ENCODE measurements at places on chromosomes 5 and 9. TPM values are rescaled to one million over a fixed set of nuclear protein-coding genes. Genes with fewer than 3 reads are reported as not detected.

DNA sequence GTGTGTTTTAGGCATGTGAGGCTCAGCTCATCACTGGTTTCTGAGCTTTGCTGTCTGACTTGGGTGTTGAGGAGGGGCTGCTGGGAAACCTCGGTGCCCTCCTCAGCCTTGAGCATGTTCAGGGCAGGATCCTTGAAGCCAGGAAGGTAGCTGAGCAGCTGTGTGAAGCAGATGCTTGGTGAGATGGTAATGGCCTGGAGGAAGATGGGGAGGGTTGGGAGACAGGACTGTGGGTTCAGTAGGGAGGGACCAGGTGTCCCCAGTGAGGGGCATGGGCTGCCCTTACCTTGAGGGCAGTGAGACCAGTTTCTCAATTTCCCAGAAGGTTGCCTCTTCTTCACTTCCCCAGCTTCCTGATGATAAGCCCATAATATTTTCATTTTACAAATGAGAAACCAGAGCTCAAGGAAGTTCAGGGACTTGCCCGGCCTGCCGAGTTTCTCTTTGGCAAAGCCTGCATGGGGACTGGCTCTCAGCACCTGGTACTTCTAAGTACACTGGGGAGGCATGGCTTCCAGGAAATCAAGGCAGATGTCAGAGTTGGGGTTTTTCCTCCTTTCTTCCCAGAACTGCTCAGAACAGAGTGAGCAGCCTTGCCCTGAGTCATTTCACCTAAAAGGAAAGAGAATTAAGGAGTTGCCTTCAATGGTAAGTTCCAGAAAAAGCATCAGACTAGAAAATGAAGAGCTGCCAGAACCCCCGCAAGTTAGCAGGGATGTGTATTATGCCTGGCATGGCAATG is 225.7 kb downstream of the MAST4 start:
- no peak for DNase-seq

DNA sequence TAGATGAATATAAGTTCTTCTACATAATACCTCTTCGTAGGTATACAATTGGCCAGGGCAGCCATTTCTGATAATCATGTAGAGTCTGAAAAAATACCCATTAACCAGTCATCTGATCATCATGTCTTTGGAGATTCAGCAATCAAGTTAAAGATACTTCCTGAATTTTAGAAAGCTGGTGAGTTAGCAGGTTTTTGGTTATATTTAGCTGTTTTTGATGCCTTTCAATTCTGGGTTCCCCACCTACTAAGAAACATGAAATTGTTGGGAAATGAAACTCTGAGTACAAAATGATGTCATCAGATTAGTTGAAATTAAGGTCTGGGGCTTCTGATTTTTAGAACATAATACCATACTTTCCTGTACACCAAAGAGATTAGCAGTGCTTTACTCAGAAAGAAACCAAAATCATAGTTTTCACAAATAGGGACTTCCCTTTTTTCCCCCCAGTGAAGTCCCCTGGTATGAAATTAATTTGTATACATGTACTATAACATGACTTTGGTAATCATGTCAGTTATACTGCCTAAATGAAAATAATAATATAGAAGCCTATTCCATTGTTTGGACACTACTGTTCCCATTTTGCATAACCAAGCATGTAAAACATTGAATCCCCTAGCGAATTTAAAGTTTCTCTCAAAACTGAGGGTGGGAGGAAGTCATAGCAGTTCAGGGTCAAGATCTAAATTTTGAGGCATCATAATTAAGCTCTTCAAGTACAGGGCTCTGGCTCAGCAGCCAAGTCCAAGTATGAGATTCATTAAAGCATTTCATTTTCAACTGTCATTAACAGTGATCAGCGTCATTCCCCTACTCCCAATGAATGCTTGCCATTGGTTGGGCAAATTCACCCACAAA is 17.9 kb downstream of the PRLR start:
- DNase-seq, result no peak

GRCh38 chr9:106982636-106983035 is 119.7 kb downstream of the ZNF462 start:
- no peak for DNase-seq

DNA sequence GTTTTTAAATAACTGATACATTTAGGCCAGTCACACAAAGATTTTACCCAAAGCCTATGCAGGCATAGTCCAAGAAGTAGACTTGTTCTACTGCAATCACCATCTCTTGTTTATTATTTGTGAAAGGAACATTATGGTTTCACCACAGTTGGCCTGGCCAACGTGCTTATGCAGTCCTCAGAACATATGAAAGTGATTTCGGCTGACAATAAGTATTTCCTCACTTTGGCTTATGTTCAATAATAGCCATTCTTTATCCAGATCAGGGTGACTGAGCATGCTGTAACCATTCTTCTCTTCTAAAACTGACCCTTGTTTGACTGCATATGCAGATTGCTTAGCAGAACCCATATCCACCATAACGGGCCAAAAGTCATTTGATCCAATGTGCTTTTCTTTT is 76.6 kb upstream of the CCDC152 start:
- DNase-seq, result no peak

DNA sequence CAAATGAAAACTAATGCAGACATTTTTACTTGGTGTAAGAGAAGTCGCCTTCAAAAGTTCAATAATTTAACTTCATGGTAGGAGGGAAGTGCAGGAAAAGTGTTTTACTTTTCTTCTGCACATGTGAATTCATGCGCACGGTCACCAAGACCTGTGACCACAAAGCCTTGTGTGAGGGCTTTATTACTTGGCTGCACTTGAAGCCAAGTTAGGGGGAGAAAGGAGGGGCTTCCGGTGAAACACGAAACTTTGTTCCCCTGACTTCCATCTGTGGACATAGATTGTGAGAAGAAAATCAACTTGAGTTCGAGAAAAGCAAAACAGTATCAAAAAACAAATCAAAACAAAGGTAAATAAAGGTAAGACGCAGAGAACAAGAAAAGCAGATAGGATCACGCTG is 239.9 kb downstream of the ROR2 start:
- DNase-seq, result no peak

DNA sequence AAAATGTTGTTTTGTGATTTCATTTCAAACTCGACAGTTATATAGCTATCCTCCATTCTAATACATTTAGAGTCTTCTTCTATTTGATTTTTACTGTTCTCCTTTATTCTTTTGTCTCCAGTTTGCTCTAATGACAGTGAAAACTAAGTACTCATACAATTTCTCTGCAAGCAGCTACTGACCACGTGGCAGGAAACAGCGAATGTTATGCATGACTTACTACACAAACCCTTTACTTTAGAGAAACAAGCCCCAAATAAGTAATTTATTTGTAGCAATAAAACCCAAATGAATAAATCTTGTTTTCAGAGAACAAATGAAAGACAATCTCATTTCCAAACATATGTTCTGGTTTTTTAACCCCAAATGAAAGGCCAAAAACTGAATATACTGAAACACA is 41.9 kb downstream of the CDH6 start:
- no peak for DNase-seq

PCDHA7 gene
- 0.12 TPM for total RNA-seq

NEK6 gene
- 11.8 TPM for total RNA-seq

FCN1 gene
- 13.2 TPM for total RNA-seq

All from omental fat pad (tissue), 4 donors.